ENCODE measurements at places on chromosomes 3 and 15.

- DNase-seq: no peak
These were observed 134.4 kb downstream of the FOXB1 start for GRCh38 chr15:60138397-60138968.

GRCh38 chr3:23448998-23449537 is 245.9 kb downstream of the UBE2E2 start:
- no peak for DNase-seq

DNA sequence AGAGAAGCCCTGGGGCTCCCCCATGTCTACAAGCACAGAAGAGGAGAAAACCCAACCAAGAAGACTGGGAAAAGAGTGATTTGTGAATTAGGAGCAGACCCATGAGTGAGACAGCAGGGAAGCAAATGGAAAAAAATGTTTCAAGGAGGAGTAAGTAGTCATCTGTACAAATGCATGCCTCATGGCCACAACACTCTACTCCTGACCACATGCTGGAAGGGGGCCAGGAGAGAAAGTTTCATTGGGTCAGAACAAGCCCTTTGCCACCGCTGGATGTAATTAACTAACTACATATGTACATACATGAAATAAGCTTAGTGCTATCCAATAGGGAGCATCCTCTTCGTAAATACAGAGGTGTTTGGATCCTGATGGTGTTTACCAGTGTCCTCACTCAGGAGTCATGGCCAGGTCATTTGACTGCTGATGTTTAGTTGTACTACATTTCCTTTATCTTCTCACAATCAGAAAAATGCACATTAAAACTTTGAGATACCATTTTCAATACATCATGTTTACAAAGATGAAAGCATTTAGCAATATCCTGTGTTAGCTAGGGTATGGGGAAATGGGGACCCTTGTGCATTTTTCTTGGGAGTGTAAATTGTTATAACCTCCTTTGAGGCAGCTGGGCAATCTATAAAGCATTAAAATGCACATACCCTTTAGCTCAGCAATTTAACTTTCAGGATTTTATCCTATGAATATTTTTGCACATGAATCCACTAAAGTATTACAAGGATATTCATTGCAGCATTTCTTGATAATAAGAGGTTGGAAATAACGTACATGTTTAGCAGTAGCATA is 27.1 kb downstream of the CLRN1 start:
- DNase-seq: no peak

GRCh38 chr15:43194795-43195194 is 9.6 kb downstream of the CCNDBP1 start:
- no peak for DNase-seq

DNA sequence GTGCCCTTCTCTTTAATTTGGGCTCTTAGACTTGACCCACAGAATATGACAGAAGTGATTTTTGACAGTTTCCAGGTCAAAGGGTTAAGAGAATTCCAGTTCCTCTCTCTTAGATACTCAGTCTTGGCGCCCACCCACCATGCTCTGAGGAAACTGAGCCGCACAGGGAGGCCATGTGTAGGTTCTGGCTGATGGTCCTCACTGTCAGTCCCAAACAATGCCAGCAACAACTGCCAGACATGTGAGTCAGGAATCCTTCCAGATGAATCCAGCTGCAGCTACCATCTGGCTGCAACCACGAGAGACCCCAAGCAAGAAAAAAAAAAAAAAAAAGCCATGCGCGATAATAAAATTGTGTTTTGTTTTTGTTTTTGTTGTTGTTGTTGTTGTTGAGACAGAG is 326.6 kb downstream of the MAGI1 start:
- no peak for DNase-seq

DNA sequence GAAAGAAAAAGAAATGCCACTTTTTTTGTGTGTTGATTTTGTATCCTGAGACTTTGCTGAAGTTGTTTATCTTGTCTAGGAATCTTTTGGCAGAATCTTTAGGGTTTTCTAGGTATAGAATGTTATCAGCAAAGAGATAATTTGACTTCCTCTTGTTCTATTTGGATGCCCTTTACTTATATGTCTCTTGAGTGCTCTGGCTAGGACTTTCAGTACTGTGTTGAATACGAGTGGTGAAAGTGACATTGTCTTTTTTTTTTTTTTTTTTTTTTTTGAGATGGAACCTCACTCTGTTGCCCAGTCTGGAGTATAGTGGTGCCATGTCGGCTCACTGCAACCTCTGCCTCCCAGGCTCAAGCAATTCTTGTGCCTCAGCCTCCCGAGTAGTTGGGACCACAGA is 64.7 kb upstream of the NPHP3 start:
- DNase-seq: no peak

DNA sequence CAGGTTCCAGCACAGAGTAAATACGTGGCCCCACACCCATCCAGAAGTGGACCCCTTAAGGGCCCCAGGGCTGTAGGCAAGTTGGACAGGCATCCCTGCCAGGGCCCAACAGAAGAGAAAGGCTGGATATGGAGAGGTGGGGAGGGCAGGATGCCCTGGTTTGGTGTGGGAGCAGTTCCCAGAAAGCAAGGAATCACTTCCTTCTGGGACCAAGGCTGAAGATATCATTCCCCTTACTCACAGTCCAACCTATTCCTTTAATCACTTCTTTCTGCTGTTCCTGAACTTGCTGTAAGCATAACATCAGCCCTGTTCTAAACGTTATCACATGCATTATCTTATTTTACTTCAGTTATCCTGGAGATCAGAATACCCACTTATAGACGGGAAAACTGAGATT is 6.1 kb upstream of the MESP2 start:
- DNase-seq: no peak

DNA sequence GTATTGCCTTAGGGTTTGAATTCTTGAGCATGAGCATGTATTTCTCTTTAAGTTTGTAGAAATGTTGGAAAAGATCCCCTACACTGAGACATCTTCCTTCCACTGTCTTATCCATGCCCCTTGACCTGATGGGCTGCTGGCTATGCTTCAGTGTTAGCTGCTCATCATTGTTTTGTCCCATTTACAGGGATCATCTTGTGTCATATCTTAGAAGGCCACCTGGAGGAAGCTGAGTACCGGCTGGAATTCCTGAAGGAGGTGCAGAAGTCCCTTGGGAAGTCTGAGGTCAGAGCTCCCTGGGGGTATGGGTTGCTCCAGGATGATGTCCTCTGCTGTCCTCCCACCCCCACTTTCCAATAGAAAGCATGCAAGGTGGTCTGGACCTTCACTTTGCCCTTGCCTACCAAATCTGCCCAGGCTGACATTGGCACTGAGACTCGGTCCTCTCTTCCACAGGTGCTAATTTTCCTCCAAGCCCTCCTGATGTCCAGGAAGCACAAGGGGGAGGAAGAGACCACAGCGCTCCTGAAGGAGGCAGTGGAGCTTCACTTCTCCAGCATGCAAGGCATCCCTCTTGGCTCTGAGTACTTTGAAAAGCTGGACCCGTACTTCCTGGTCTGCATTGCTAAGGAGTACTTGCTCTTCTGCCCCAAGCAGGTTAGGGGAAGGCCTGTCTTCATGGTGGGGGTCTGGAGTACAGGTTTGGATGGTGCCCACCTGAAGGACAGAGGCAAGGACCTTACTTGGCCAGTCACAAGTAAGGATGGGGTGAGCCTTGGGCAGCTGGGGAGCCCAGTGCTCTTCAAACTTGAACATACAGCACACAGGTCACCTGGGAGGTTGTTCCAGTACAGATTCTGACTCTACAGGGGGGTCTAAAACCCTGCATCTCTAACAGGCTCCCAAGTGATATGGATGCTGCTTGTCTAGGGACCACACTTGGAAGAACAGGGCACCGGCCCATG is 17.7 kb downstream of the TTC21A start:
- DNase-seq: no peak

DNA sequence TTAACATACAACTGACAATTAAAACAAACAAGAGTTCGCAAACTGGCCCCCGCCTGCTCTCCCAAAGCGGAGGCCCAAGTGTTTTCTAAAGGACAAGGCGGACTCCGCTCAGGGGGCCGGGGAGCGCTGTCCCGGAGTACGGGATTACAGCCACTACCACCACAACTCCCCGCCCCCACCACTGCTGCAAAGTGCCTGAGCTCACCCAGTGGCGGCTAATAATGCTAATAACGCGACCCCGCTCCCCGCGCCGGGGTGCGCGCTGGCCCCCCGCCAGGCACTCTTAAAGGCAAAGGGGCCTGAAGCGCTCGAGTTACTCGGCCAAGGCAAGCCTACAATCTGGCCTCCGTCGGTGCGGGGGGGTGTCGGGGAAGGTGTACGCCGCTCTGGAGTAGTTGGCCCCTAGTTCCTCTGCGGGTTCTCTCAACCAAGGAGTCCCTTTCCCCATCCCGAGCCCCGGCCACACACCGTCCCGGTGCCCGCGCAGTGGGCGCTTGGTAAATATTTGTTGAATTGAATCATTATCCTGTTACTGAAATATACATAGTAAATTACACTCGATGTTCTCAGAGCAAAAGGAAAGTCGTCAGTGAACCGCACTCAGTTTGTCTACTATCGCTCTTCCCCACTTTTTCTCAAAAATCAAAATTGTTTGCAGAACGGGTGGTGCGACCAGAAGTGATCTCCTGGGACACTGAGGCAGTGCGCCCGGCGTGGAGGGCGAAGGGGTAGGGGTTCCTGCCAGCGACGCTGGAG is 827 bp downstream of the WNT5A start:
- no peak for DNase-seq

DNA sequence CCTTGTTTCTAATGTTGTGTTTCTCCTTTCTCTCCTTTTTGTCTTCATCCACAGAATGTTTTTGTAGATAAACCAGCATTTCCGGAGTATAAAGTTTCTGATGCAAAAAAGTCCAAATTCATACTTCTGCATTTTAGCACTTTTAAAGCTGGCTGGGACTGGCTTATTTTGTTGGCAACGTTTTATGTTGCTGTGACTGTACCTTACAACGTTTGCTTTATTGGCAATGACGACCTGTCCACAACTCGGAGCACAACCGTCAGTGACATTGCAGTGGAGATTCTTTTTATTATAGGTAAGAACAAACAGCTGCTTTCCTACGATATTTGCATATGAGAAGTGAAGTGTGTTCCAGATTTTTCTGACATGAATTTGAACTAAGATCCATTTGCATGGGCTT is 199.4 kb downstream of the KCNH8 start:
- DNase-seq: no peak

- DNase-seq: no peak
These were observed 36.9 kb downstream of the MYLK start for GRCh38 chr3:123847209-123847608.

- DNase-seq: no peak
These were observed 54.3 kb downstream of the OXNAD1 start for GRCh38 chr3:16319307-16319706.

GRCh38 chr3:171878461-171879225 is 35.5 kb downstream of the TMEM212 start:
- no peak for DNase-seq

GRCh38 chr15:26242565-26243071 is 379.5 kb upstream of the ATP10A start:
- no peak for DNase-seq

- DNase-seq: peak; percentile 41
These were observed 19.6 kb upstream of the TASOR start for GRCh38 chr3:56702490-56703315.

DNA sequence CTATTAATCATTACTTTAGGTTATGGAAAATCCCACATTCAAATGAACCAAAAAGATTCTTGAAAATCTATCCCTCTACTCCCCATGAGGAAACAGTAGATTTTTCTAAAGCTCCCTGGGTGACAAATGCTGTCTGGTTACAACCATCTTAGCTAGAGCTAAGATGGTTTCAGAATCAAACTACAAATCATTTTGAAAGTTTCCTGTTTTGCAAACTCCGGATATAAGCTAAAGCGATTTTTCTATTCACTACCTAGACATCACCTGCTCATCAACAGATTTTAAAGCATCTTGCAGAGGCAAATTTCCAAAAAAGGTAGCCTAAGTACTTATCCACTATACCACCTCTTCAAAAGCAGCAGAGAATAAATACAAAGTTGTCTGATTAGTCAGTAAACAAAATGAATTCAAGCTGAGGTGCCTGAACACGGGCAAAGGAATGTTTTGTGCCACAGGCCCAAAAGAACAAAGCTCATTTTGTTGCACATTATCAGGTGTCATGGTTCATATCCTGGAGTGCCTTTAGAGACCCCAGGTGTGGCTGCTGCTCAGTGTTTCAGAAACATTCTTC is 204.9 kb downstream of the TNIK start:
- no peak for DNase-seq

DNA sequence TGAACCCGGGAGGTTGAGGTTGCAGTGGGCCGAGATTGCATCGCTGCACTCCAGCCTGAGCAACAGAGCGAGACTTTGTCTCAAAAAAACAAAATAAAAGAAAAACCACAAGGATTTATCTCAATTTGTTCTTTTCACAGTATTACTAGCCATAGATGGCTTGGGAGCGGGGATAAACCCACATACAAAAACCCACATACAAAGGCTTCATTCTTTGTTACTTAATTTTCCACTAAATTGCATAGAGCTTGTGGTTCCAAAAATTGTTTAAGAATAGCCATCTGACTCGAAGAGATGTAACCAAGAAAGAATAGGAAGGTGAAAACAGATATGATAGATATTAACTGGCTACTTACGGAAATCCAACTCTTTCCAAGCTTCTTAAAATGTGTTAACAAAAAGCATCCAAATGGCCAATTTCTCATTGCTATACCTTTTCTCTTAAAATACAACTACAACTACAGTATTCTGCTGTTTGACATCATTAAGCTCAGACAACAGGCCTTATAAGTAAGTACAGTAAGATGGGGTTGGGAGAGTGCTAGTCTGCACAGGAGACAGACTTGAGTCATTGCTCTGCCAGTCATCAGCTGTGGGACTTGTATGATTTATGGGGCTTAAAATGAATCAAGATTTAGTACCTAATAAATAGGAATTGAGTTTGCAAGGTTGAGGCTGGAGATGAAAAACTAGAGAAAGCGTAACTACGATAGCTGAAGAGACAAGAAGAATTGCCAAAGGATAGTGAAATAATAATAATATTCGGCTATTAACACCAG is 96.6 kb upstream of the PLXND1 start:
- DNase-seq: no peak

DNA sequence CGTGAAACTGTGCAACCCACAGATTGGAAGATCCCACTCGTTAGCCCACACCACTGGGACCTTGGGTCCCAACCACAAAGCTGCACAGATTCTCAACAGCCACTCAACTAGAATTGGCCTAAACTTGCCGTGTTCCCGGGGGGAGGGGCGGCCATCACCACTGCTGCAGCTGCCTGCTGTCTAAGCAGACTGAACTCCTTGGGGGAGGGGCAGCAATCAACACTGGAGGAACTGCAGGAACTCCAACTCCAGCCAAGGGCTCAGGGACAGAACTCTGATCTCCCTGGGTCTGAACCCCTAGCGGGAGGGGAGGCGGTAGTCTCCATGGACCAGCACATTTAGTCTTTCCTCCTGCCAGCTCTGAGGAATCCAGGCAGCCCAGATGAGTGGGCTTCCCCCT is 205.9 kb downstream of the RSL24D1 start:
- no peak for DNase-seq

DNA sequence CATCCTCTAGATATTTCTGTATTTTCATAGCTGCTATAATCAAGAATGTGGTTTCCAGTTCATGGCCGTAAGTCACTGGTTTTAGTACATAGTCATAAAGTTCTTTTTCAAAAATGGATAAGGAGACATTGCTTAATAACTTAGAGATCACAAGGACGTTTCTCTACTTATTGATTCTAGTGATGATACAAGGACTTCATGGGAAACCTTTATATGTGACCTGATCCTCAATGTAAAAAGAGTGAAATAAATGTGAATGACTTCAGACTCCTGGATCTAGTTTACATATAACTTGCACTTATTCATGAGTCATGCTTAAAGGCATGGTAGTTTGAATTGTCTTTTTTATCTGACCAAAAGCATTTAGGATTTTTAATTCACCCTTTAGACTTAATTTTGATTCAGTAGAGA is 35.2 kb downstream of the TSC22D2 start:
- no peak for DNase-seq
